ENCODE measurements at places on chromosomes 2 and 18.

- DNase-seq = no peak
Observed at GRCh38 chr2:112317303-112318158, 42.1 kb downstream of the ZC3H6 start.

DNA sequence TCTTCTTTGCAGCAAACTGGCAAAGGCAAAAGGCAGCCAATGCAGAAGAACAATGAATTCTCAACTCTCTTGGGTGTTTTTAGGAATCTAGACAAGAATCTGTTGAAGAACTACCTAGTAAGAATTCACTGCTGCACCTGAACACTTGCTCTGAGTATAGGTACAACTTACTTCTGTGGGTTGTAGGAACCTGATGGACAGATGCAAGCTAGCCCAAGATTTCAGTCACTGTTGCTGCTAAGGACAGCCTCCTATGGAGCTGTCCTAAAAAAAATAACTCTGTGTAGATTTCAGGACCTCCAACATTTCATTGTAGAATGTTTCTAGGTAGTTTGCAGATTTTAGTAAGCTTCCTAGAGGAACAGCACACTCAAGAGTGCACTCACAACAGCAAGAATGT, 363.5 kb downstream of the CBLN2 start:
- no peak for DNase-seq

GRCh38 chr2:119756837-119757236, 2.9 kb upstream of the PTPN4 start:
- DNase-seq = peak; percentile 23

DNA sequence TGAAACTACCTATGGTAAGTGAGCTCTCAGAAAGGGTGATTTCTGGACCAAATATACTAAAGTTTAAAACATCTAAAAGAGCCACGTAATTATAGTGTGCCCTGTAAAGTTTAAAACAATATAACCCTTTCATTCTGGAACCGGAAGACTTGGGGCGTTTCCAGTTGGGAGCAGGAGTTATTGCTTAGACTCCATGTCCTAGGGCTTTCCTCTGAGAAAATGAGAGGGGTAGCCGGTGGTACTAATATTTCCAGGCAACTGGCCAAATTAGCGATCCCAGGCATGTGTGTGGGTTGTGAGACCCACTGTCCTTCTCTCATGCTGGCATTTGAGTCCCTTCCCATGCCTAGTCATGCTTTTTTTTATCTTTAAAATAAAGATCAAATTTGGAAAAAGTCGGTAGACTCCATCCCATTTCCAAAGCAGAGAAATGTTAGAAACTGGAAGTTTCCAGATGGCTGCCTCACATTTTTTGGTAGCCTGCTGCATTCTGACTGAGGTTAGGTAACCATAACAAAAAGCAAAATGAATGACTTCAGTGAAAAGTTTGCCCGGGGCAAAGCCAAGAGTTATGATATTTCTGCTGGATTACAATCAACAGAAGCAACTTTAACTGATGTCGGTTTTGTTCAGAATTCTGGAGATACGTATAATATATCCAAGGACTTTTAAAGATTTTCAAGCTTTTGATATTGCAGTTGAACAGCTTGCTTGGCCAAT, 227.4 kb downstream of the SS18 start:
- no peak for DNase-seq

GRCh38 chr2:212465456-212465855, 73.1 kb downstream of the ERBB4 start:
- DNase-seq = no peak

DNA sequence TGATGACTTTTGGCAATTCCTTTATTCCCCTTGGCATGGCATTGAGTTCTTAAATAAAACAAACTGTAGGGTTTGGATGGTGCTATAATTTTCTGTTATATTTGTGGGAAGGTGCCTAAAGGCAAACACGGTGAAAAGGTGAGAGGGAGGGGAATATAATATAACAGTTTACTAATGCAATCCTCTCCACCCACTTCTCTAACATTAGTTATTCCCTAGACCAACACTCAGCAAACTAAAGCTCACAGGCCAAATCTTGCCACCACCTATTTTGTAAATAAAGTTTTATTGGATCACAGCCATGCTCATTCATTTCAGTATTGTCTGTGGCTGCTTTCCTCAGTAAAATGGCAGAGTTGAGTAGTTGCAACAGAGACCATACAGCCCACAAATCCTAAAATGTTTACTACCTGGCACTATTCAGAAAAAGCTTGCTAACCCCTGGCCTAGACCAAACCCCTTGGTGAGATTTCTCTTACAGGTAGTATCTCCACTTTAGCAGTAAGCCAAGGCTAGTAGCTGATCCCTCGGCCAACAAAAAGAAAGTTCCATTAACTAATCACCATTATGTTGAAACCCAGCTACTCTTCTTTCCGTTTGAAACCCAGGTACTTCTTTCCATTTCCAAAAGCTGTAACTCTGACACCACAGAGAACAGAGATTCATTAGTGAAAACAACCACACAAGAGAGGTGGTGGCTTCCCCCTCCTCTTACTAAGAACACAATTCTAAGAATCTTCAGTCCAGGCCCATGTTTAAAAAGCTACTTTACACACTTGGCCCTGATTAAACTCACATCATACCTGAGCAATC, 136.1 kb upstream of the CHAC2 start:
- no peak for DNase-seq

- no peak for DNase-seq
Observed at GRCh38 chr2:109218087-109218791, 89.2 kb downstream of the SH3RF3 start.

- no peak for DNase-seq
Observed at GRCh38 chr2:51628917-51629316, 597.0 kb upstream of the NRXN1 start.

DNA sequence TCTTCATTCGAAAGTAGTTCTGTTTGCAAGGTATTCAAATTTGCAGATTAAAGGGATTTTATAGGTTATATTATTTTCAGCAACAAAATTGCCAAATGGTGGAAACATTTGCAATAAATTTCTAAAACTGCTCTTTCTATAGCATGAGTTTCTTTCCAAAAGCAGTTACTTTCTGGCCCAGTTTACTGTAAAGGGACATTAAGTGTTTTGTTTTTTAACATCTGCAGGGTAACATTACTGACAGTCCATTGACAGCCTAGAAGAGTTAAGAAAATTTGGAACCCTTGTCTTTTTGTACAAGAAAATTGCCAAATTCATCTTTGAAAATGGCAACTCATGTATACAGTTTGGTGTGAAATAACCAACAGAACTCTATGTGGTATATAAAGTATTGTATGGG, 375.1 kb downstream of the SETBP1 start:
- DNase-seq = no peak

- DNase-seq = peak; percentile 39
Observed at GRCh38 chr18:13216711-13217465, 1.7 kb upstream of the LDLRAD4 start.

DNA sequence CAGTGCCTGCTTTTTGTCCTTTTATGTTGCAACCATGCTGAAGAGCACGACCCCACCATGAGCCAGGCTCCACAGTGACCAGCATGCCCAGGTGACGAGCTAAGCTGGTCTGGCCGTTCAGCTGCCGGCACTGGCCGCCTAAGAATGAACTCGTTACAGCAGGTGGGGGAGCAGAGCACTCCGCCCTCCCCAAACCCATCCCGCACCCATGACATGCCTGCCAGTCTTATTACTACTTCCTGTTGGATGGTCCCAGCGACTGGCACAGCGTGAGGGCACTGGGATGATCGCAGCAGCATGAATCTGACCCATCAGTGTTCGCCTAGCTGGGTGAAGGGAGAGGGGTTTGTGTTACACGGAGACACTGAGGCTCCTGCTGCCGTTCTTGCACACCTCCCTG, 11.5 kb downstream of the DIPK1C start:
- no peak for DNase-seq

GRCh38 chr2:32357318-32358110, 691 bp downstream of the BIRC6 start:
- peak; percentile 39 for DNase-seq

GRCh38 chr2:187206071-187206470, 242.0 kb downstream of the CALCRL start:
- no peak for DNase-seq

- DNase-seq = no peak
Observed at GRCh38 chr2:185583058-185583816, 155.4 kb upstream of the FSIP2 start.

DNA sequence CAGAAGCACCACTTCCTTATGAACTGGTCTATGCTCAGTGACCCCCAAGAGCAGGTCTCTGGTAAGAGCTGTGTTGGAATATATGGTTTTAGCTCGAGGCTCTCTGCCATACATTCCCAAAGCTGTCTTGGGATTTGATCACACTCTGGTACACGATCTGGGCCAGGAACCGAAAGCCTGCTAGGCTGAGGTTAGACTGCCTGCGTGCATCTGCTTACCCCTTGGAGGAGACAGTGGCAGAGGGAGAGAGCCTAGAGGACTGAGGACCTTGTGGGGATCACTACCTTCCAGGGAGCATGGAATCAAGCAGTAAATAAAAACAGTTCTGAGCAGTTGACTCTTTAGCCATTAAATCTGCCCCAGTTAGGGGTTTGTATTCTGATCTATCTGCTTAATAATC, 63.7 kb downstream of the ZNF532 start:
- no peak for DNase-seq

DNA sequence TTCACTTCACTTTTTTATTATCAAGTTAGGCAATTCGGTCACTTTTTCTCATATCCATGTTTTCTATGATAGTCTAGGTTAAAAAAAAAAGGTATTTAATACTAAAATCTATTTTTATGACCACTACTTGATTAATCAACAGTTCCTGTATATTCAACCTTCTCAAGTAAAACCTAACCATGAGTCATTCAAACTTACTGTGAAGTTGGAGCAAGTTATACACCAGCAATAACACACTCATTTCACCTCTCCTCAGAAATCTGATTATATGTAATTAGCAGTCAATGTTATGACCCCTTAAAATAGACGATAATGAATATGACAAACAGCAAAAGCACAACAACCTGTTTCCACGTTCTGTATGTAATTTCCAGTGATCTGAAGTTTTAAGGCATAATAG, 35.0 kb upstream of the ADAM17 start:
- DNase-seq = no peak

DNA sequence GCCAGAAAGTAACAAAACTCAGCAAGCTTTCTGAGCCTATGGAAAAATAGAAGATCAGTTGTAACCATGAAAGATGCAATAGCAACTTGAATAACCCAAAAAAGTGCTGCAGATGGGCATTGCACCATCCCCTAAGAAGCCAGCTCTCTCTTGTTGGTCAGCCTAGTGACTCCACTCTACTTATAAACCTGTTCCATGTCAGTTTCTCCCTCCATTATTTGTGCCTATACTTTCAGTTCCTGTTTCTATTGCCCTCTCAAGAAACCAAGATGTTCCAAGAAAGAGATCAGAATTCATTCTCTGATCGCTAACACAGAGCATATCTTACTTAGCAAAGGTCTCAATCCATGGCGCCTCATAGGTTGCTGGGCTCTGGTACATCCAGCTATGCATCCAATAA, 170.3 kb upstream of the MAP2 start:
- no peak for DNase-seq

DNA sequence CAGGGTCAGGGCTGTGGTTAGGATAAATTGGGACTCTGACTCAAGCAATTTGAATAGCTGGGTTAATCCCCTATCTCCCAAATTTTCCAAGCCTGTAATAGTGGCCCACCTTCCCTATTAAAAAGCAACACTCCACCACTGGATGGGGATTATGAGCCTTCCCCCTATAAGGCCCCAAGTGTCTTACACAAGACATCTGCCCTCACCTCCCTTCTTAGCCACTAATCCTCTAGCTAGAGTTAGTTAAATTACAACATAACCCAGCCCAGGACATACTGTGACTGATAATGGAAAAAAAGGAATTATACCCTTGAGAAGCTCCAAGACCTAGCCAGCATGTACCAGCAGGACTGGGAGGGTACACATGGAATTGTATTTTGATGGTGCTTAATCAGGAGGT, 190.4 kb downstream of the NRP2 start:
- DNase-seq = no peak

DNA sequence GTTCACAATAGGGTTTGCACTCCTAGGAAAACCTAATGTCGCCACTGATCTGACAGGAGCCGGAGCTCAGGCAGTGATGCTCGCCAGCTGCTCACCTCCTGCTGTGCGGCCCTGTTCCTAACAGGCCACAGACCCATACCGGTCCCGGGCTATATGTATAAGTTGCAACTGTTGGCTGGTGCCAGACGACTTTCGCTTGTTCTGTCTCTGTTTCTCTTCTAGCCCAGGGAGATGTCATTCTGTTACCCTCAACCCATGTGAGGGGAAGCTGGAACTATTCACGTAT, 170.3 kb downstream of the BCL2 start:
- no peak for DNase-seq

DNA sequence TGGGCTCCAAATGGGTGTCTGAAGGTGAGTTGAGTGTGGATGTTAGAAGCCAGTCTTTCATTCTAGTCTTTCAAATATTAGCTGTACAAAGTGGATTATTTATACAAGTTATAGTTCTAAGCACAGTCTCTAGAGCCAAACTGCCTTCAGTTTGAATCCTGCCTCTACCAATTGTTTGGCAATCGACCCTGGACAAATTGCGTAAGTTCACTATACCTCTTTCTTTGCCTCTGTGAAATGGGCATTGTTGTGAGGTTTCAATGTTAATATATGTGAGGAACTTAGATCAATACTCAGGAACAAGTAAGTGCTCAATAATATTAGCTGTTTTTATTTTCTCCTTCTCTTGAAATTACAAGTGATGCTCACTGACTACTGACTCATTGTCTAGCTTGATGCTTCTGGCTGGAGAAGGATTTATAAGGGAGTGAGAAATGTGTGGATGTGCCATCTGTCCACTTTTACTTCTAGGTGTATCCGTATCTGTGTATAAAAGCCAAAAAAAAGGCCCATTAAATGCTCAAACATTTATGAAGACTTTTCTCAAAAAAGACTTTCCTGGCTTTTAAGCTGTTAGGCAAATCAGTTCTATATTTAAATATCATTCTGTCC, 48.1 kb upstream of the RAPH1 start:
- no peak for DNase-seq

DNA sequence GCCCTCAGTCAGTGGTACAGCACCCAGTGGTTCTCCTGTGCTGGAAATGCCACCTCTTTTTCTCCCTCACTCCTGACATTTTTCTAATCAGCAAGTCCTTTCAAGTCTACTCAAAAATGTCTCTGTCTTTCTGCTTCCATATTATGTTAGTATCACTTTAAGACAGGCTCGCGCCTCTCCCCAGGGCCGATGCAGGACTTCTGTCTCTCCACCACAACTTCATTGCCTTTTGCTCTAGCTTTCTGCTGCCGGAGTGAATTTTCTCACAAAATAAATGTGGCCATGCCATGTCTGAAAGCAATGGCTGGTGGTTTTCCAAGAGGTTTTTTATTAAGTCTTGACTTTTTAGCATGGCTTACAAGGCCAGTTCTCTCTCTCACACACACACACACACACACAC, 73.6 kb downstream of the AOX1 start:
- DNase-seq = no peak

DNA sequence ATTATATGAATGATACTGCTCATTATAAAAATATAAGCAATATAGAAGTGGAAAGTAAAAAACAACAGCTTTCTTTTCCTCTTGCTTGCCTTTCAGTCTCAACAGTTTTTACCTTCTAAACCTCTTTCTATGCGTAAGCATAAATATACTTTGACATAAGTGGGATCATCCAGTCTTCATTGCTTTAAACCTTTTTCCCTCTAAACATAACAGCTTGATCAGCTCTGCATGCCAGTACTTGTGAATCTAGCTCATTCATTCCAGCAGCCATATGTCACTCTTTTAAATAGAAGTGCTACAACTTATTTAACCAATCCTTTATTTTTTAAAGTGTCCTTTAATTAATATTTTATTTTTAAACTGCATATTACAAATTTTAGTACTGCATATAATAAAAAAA, 88.1 kb downstream of the TTC27 start:
- no peak for DNase-seq

- DNase-seq = no peak
Observed at GRCh38 chr2:29803537-29803936, 117.8 kb downstream of the ALK start.

- DNase-seq = peak; percentile 87
Observed at GRCh38 chr2:219408631-219409030, 9.5 kb upstream of the DES start.
